ENCODE measurements at places on chromosomes 7 and 10.
A peak's percentile ranks its signal among the peaks of the same experiment; 100 is the strongest.

DNA sequence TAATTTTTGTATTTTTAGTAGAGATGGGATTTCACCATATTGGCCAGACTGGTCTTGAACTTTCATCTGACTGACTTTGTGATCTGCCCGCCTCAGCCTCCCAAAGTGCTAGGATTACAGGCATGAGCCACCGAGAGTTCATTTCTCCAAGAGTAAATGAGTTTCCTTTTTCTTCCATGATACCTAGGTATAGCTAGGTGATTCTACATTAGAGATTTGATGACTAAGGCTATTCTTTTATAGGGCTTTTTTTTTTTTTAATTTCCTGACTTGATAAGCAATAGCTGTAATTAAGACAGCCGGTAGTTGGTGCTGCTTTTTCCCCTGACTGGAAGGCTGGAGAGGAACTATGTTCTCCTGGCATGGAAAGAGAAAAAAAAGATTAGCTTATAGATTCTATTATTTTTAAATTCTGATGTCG, 3.3 kb downstream of the PTPN12 start:
- peak; percentile 30 for DNase-seq

GRCh38 chr10:64529003-64529350, 1007.8 kb downstream of the REEP3 start:
- no peak for DNase-seq

DNA sequence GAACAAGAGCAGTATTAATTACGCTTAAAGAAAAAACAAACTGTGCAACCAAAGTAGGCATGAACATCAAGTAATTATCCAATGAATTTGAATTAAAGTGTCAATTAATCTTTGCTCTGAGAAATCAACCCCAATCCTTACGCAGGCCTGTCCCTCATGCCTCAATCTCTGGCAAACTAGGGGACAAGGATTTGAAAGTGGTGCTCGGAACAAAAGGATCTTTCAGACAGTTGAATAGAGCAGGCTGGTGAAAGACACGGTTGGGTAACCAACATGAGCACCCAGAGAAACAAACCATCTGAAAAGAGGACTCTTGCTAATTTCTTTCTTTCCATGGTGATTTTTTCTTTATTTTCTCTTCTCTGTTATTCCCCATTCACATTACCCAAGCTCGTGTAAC, 203.5 kb upstream of the PHF14 start:
- no peak for DNase-seq

GRCh38 chr7:124701955-124702354, 63.6 kb downstream of the GPR37 start:
- DNase-seq: peak; percentile 76

- DNase-seq: no peak
Measured at GRCh38 chr10:62081341-62082270, 180.1 kb downstream of the ARID5B start.

GRCh38 chr10:91935886-91936285, 12.3 kb downstream of the BTAF1 start:
- DNase-seq: peak; percentile 95

DNA sequence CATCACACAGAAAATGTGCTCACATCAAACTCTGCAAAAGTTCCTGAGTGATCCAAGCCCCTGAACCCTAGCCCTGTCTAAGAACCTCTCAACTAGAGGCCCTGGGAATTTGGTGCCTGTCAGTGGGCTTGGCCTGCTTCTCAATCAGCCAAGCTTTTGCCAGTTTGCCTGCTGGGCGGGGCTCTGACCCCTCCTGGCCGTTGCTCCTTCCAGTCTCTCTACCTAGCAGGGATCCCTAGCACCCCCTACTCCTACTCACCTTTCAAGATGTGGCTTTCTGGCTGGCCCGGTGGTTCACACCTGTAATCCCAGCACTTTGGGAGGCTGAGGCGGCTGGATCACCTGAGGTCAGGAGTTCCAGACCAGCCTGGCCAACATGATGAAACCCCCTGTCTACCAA, 2.1 kb downstream of the KLRG2 start:
- DNase-seq: no peak

DNA sequence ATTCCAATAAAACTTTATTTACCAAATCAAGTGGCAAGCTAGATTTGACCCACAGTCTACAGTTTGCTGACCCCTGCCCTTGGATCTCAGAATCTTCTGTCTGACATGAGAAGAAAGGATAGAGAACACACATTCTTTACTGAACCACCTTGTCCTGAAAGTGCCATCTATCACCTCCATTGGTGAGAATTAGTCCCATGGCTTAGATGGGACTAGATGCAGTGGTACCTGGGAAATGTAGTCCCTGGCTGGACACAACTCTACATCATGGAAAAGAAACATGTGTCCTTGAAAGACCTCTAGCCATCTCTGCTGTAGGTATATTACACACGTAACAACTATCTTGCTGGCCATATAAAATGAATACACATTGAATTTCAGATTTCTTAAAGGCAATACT, 336.2 kb downstream of the LHFPL3 start:
- DNase-seq: no peak
